ENCODE measurements at places on chromosomes 4 and X. TPM values are rescaled to one million over a fixed set of nuclear protein-coding genes. Genes with fewer than 3 reads are reported as not detected.

DNA sequence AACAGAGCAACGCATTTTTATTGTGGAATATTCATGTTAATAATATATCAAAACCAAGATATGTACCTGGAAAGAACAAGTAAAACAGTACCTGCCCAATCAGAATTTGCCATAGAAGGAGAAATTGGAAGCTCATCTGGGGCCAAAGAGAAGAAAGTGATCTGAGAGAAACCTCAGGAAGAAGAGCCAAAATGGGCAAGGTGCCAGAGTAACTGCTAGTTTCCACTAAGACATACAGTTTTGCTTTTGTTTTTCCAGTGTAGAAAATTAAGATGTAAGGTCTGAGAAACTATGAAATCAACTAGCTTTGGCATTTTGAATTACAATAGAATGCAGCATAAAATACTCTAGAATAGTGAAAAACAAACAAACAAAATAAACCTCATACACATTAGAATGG lies 2201.2 kb downstream of the ARAP2 start:
- DNase-seq: no peak

MAGEA8 gene
- not detected for total RNA-seq

NOCT gene
- 33.8 TPM for total RNA-seq

DNA sequence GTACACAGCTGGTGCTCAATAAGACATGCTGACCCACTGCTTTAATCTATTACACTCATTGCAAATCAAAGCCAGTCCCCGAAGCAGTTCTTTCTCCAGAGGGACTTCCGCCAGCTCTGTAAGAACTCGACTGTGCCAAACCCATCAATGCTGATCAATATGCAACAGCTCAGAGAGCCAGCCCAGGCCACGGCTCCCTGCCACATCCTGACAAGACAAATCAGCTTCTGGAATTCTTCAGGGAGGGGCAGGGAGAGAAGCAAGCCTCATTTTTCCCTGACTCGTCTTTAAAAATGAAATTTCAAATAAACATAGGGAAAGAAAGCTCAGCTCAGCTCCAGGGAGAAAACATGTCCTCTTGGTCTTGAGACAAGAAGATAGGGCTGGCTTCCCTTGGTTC lies 5.3 kb upstream of the ADRA2C start:
- DNase-seq: no peak

TEX13C gene
- total RNA-seq: not detected

XIAP gene
- total RNA-seq: 77.5 TPM

CXXC4 gene
- 68.1 TPM for total RNA-seq

DNA sequence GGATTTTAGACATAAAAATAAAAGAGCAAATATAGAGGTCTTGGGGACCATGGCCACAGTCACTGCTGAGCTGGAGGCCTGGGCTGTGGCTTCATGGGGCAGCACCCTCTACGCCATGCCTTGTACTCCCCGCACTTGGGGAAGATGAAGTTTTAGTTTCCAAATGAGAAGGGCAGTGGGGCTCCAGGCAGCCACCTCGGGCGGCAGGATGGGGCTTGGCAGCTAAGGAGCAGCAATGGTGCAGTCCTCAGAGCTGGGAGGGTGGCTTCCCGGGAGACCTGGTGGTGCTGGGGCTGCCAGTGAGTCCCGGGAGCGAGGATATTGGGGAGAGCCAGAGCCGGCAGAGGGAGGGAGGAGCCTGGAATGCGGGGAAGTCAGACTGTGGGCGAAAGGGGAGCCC lies 2.4 kb downstream of the CXCR3 start:
- DNase-seq: no peak

DNA sequence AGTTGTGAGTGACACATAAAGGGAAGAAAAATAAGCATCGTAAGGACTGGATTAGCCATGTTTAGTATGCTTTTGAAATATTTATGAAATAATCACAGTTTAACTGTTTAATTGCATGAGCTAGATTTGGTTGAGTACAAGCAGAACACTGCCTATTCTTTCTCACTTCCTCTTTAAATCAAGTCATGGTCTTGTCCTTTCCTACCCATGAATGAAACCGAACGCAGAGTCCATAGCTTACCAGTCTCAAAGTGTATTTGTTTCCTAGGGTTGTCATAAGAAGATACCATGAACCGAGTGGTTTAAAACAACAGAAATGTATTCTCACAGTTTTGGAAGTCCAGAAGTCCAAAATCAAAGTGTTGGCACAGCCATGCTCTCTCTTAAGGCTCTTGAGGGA lies 684.0 kb upstream of the MAGEB2 start:
- no peak for DNase-seq

ZCCHC18 gene
- total RNA-seq: 10.2 TPM

PAGE5 gene
- total RNA-seq: not detected

MAGEE2 gene
- total RNA-seq: 4.9 TPM

GRCh38 chrX:2461711-2462016 lies 39.1 kb downstream of the DHRSX start:
- DNase-seq: no peak

DNA sequence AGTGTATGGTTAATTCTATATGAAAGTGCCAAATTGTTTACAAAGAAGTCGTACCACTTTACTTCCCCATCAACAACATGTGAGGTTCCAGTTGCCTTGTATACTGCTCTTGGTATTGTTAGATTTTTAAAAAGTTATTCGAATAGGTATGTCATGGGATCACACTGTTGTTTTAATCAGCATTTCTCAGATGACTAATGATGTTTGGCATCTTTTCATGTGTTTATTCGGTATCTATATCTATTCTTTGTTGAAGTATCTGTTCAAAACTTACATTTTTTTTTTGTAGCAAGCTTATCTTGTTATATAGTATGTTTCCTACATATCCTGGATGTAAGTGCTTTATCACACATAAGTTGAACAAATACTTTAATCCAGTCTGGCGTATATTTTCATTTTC lies 99.4 kb upstream of the MAB21L2 start:
- no peak for DNase-seq

FAT1 gene
- 26.9 TPM for total RNA-seq

ADH5 gene
- 113 TPM for total RNA-seq

- no peak for DNase-seq
Observed at GRCh38 chrX:110318664-110318968, 731 bp upstream of the AMMECR1 start.

DNA sequence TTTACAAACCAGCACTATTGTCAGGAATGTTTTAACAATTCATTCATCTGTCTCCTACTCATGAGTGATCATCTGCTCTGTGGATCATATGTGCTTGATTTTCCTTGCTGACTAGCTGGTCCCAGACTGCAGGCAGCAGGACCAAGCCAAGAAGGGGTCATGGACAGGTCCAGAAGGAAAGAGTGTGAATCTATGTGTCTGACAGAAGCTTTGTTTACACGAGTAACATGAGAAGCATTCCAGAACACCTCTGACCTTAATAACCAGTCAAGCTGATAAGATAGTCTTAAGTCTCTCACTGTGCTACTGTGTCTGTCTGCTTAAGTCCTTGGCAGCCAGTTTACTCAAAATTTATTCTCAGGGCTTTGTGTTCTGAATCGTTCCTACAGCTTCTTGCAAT lies 39.0 kb downstream of the GUCY1A1 start:
- DNase-seq: no peak

MAGEA1 gene
- total RNA-seq: not detected

GRCh38 chr4:110848787-110849186 lies 225.9 kb upstream of the PITX2 start:
- no peak for DNase-seq

DNA sequence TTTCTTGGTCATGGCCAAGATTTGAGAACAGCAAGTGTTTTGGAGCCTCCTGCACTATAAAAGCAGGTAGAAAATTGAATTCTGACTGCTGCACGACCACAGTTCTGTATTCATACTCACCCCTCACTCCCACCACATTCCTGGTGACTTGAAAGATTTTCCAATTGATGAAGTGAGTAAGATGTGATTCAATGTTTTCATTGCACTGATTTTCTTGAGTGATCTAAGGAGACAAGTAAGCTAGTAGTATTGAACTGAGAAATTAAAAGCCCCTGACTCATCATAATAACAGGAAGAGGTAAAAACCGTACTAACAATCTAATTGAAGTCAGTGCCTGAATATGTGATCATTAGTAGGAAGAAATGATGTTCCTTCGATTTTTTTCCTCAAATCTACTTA lies 6.1 kb upstream of the SEC24D start:
- DNase-seq: no peak

- DNase-seq: no peak
Observed at GRCh38 chrX:39816871-39817731, 280.7 kb downstream of the BCOR start.

DNA sequence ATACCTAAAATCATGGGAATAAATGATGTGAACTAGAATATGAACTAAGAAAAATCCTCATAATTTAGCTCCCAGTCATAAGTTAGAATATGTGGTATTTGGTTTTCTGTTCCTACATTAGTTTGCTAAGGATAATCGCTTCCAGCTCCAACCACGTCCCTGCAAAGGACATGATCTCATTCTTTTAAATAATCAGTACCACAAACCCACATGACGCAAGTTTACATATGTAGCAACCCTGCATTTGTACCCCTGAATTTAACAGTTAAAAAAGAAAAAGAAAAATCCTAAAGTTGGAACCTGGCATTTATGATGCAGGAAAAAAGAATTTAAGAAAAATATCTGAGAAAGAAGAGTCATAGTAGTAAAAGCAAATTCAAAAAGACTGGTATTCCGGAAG lies 13.3 kb downstream of the UBA6 start:
- DNase-seq: no peak

XG gene
- total RNA-seq: not detected

GRCh38 chr4:128855621-128856020 lies 46.1 kb downstream of the JADE1 start:
- no peak for DNase-seq

- DNase-seq: no peak
Observed at GRCh38 chr4:70808151-70808550, 31.5 kb downstream of the GRSF1 start.

DNA sequence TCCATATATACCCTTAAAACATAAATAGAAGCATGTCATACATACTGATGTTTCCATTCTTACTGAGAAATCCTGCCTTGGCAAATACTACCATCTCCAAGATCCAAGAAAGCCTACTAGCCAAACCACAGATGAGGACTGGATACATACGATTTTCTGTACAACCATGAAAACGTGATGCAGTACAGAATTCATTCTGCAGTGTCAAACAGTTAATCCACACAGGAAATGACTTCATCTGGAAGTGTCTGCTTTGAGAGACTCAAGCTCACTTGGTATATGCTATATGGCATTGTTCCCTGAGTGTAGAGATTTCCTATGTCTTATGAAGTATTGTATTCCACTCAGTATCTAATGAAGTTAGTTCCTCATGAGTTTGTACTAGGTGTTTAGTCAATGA lies 94.3 kb downstream of the CT47B1 start:
- DNase-seq: no peak

- DNase-seq: no peak
Observed at GRCh38 chr4:17124767-17125166, 226.3 kb upstream of the LDB2 start.

- no peak for DNase-seq
Observed at GRCh38 chr4:78428996-78429395, 122.6 kb upstream of the ANXA3 start.

PASD1 gene
- not detected for total RNA-seq

Measured in frontal cortex (tissue), 4 donors.